Pancreas (tissue), 10 donors: ENCODE measurements at places on chromosomes 16 and 17. TPM values are rescaled to one million over a fixed set of nuclear protein-coding genes. Genes with fewer than 3 reads are reported as not detected.

PKMYT1 gene
- polyA plus RNA-seq = 4.8 TPM

RPH3AL gene
- polyA plus RNA-seq = 46.5 TPM

CDIPT gene
- polyA plus RNA-seq = 69.8 TPM

PAM16 gene
- polyA plus RNA-seq = 69.6 TPM

IL4R gene
- 49.7 TPM for polyA plus RNA-seq

RND2 gene
- 1.1 TPM for polyA plus RNA-seq

CHAD gene
- 26.2 TPM for polyA plus RNA-seq

NOXO1 gene
- 1.6 TPM for polyA plus RNA-seq

GPT2 gene
- 91.8 TPM for polyA plus RNA-seq
